ELR (cell line): ENCODE measurements at places on chromosomes 5 and 9.

DNA sequence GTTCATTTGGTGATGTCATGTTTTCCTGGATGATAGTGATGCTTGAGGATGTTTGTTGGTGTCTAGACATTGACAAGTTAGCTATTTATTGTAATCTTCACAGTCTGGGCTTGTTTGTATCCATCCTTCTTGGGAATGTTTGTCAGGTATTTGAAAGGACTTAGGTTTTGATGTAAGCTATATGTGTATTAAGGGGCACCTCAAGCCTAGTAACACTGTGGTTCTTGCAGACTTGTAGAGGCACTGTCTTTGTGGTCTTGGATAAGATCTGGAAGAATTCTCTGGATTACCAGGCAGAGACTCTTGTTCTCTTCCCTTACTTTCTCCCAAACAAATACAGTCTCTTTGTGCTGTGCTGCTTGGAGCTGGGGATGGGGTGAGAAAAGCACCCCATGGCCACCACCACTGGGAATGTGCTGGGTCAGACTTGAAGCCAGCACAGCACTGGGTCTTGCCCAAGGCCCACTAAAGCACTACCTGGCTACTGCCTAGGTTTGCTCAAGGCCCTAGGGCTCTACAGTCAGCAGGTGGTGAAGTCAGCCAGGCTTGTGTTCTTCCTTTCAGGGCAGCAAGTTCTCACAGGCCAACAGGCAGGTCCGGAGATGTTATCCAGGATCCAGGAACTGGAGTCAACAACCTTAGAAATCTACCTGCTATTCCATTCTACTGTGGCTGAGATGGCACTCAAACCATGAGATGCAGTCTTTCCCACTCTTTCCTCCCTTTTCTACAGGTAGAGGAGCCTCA, 49.3 kb upstream of the GNA14 start:
- no peak for DNase-seq

DNA sequence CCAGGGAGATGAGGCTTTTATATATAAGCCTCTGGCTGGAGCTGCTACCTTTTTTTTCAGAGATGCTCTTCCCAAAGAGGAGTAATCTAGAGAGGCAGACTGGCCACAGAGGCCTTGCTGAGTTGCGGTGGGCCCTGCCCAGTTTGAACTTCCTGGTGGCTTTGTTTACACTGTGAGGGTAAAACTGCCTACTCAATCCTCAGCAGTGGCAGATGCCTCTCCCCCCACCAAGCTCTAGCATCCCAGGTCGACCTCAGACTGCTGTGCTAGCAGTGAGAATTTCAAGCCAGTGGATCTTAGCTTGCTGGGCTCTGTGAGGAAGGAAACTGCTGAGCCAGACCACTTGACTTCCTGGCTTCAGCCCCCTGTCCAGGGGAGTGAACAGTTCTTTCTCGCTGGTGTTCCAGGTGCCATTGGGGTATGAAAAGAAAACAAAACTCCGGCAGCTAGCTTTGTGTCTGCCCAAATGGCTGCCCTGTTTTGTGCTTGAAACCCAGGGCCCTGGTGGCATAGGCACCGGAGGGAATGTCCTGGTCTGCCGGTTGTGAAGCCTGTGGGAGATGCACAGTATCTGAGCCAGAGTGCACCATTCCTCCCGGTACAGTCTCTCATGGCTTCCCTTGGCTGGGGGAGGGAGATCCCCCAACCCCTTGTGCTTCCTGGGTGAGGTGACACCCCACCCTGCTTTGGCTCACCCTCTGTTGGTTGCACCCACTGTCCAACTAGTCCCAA, 219.5 kb upstream of the IZUMO3 start:
- DNase-seq: no peak

DNA sequence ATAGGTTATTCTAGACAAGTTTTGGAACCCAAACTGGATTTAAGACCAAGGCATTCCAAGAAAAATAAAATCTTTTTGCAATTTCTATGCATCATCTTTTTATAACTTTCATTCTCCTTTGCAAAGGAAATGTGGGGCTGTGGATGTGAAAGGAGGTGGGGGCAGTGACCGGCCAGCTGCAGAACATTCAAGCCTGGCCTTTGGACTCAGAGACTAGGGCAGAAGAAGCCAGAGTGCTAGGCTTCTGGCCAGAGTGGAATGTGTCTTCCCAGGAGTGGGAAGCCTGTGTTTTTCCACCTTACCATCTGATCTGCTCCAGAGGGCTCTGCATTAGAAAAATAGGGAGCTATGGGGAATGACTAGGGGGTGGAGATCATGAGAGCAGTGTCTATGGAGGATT, 148.5 kb downstream of the C9orf152 start:
- DNase-seq: no peak

DNA sequence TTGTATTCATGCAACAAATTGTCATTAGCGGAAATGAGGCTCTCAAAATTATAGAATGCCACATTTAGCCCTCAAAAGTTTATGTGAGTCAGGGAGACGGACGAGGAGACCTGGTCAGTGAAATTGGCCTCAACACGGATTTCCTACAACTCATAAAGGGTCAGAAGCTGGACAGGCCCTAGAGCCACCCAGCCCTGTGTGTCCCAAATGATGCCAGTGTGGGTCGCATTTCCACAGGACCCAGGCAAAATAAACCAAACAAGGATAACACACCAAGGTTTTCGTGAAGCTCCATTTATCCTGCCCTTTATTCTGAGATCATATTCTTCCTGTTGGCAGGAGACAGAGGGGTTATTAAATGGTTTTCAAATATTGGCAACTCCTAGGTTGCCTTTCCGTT, 72.0 kb upstream of the COL5A1 start:
- DNase-seq: no peak

DNA sequence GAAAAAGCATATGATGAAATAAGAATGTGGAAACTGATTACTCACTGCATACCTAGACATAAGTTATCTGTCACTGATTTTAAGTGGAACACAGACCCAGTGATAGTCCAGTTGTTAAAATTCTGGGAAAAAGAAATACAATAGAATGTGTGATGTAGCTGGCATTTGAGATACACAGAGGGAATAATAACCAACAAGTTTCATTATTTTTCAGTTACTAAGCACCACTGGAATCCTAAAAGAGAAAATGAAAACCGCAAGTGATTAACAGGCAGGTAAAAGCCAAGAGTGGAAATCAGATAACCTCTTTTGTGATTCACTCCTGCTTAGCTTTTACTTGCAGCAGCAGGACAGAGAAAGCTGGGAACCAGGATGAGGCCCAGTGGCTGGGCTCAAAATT, 994.0 kb upstream of the SEMA6A start:
- DNase-seq: no peak

GRCh38 chr5:16534280-16534679, 68.7 kb upstream of the ZNF622 start:
- no peak for DNase-seq

- DNase-seq: no peak
These were observed 86.7 kb downstream of the PSD2 start for GRCh38 chr5:139882316-139882715.

DNA sequence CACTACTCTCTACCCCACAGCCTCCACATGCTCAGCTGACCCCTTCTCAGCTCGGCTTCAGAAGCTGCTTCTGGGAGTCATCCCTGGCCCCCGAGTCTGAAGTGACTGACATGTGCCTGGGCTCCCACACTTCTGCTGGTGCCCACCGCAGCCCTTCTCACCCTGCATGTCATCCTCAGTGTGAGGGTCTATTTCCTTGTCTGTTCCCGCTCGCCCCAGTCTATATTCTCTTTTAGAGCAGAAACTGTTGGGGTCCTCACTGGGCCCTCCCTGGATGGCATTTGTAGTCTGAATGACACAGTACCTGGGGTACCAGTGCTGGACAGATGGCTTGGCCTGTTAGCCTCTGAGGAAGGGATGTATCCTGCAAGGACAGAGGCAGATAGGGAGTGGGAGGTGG, 5.3 kb downstream of the ECSCR start:
- DNase-seq: no peak

DNA sequence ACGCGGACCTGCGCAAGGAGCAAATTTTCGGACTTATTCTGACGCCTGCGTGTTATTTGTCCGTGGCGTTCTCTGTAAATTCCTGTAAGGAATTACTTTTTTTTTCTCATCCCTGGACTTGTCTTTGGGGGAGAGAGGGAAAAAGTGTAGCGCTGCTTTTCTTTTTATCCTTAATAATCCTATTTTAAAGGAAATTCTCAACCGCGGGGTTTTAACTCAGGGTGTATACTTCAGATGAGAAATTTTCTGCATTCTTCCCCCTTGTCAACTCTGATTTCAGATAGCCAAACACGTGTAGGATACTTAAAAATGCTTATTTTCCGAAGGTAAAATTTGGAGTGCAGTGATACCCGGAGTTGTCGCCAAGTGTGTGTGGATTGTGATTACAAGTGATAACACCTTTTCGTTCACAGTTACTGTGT, 853 bp downstream of the DCP2 start:
- no peak for DNase-seq

DNA sequence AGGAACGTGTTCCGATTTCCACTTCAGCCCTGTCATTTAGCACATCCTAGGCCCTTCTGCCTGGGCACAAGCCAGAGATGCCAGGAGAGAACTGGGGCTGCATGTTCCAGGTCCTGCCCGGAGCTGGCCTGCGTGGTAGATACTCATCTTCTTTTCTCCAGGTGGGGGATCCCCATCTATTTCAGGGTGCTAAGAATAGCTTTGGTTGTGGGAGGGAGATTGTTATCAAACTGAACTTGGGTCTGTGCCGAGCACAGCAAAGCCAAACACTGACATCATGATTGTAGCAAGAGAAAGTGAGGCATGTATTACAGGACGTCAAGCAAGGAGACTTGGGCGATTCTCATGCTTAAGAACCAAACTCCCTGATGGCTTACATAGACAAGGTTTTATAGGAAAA, 18.2 kb downstream of the C9orf153 start:
- DNase-seq: no peak

GRCh38 chr5:116518423-116518822, 56.2 kb downstream of the SEMA6A start:
- DNase-seq: no peak

DNA sequence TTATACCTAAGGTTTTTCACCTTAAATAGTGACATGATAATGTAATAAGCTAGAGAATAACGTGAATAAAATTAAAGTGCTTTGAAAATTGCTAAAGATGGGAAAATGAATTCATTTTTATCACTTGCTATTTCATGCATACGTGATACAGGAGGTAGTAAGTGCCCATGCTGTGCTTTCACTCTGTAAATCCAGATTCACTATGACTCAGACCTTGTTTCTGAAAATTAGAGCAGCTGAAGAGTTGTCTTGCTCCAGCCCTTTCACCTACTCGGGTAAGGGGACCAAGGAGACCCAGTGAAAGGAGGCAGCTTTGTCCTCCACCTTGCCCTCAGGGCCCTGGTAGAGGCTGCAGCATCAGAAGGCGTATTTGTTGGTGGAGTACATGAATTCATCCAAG, 87.9 kb downstream of the ANKH start:
- DNase-seq: no peak

- peak; percentile 7 for DNase-seq
These were observed 349.1 kb upstream of the DAP start for GRCh38 chr5:11110128-11110527.

- DNase-seq: no peak
These were observed 510.6 kb downstream of the PRR16 start for GRCh38 chr5:120974690-120975089.

DNA sequence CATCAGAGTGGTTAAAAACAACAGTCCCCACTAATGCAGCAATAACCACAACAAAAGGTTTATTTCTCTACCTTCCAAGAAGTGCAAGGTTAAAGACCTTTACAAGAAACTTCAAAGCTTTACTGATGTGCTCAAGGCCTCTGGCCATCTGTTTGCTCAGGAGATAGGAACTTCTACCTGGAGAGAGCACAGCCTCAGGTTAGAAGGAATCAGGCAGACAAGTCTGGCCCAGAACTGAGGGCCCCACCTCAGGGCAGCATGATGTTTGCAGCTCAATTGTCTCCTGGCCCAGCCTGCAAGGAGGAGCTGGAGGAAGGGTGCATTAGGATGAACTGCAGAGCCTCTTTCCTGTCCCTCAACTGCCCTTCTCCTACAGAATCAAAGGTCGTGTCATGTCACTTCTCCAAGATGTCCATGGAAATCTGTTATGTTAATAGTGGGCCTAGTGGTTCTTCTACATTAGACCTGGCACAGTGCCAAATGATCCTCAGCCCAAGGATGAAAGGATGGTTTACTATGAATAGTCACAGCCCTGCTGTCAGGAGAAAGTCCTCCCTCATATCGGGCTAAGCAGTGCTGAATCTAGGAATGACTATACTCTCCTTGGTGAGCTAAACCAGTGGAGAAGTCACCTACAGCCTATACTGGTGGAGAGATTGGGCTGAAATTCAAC, 98.9 kb upstream of the NTRK2 start:
- no peak for DNase-seq

DNA sequence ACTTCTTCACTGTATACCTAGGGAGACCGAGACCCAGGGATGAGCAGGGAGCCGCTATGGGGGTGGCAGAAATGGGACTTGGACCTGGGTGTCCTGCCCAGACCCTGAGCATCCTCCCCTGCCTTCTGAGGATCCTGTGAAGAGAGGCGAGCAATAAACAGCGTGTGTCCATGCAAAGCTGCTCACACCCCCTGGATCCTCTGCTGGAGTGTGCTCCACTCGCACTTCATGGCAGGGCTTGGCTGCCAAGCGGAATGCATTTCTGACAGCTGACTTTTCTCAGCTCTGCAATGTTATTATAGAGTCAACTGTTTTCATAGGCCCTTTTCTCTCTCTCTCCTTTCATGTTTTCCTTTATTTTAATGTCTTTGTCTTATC, 31.0 kb upstream of the ALDH1B1 start:
- no peak for DNase-seq

GRCh38 chr9:116569111-116569510, 118.0 kb upstream of the TRIM32 start:
- DNase-seq: no peak

- DNase-seq: no peak
These were observed 161.2 kb downstream of the C9orf50 start for GRCh38 chr9:129459547-129460322.

DNA sequence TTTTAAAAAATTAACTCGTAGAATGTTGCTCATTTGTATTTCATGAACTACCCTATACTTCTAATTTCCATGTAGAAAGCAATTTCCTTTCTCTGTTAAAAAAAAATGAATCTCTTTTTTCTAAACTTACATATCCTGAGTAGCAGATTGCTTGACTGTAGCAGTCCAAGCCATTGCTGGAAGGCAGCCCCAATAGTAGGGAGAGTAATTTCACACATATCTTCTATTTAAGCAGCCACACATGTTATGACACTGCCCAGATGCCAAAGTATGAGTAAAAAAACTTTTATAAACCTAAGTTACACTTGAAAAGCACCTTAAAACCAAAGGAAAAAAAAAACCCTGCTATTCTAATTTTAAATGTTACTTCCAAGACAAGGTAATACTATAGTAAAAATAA, 69.6 kb downstream of the FBXL17 start:
- DNase-seq: no peak
